ENCODE measurements at places on chromosomes 12 and 14.
A peak's percentile ranks its signal among the peaks of the same experiment; 100 is the strongest.

GRCh38 chr12:115657081-115658013, 620.1 kb downstream of the MED13L start:
- no peak for DNase-seq

GRCh38 chr12:45243963-45244362, 28.1 kb downstream of the ANO6 start:
- DNase-seq, result no peak

DNA sequence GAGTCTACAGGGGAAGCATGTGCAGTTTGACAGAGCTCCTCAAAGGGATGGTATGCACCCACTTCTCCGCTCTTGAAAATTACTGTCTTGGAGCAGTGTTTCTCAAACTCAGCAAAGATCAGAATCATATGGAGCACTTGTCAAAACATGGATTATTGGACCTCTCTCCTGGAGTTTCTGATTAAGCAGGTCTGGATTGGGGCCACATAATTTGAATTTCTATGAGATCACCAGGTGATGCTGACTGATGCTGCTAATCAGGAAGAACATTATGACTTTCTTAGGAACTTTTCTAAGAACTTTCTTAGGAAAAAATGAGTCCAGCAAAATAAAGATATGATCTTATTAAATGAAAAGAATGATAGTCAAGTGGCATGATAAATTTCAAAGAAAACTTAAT, 144.3 kb downstream of the CPNE8 start:
- DNase-seq, result no peak

DNA sequence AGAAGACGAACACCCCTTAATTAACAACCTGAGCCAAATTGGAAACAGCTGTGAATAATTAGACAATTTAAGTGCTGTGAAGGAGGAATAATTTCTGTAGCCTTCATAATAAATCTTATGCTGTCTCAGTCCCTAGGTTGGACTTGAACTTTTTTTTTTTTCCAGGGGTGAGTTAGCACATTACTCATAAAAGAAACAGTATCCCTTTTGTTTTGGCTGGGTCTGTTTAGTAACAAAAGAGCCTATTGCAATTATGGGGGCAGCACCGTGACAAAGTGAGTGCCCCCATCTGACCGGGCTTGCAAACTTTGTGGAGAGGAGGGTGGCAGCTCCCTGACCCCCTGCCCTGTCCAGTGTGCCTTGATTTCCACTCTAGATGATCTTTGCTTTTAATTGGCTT, 167.4 kb downstream of the DICER1 start:
- DNase-seq, result no peak

DNA sequence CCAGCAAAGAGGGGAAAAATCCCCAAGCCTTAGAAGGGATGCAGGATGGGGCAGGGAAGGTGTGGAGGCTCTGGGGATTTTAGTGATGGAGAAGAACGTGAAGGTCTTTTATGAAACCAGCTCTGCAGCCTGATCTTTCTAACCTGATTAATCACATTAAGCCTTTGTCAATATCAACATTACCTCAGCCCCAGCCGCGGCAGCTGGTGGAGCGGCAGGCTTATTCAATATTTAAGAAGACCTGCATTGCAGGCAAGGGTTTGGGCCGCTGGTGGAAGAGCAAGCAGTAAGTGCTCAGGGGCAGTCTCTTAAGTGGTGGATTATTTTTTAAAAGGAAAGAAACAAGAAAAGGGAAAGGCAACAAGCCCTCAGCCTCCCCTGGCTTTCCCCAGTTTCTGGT, 16.6 kb downstream of the RPH3A start:
- DNase-seq, result no peak

GRCh38 chr14:48943913-48944312, 642.3 kb downstream of the RPS29 start:
- no peak for DNase-seq

DNA sequence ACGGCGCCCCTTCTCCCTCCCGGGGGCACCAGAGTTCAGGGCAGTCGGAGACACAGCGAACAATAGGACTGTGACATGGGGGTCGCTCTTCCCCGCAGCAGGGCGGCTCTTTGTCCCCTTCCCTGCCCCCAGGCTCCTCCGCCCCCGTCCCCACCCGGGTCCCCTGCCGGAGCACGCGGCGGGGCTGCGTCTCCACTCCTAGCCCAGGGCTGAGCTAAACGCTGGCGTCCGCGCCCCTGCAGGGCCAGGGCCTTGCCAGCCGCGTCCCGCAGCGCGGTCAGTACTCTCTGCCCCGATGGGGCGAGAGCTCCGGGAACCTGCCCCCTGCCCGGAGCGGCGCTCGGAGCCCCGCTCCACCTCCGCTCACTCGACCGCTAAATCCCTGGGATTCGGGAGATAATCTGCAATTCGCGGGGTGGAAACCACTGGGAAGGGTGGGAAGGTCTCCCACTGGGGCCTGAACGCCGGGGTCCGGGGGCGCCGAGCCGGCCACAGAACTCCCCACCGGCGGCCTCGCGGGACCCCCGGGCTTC, 825 bp upstream of the CCDC85C start:
- peak; percentile 37 for DNase-seq

- no peak for DNase-seq
These were observed 56.2 kb upstream of the RESF1 start for GRCh38 chr12:31903025-31903424.

DNA sequence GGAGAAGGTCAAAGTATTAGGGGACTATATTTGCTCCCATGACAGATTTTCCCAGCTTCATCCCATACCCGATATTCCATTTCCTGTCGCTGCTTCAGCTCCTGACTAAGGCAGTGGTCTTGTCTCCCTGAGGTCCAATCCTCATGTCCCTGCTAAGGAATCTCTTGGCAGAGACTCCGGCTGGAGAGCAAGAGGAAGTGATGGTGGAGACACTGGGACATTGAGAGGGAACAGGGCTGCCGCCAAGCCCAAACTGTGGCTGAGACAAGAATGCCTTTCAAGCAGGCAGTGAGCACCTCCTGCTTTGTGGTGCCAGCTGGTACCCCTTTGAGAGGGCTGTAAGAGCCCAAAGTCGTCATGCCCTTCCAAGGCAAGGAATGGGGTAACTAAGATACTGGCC, 5.5 kb downstream of the SP7 start:
- no peak for DNase-seq

DNA sequence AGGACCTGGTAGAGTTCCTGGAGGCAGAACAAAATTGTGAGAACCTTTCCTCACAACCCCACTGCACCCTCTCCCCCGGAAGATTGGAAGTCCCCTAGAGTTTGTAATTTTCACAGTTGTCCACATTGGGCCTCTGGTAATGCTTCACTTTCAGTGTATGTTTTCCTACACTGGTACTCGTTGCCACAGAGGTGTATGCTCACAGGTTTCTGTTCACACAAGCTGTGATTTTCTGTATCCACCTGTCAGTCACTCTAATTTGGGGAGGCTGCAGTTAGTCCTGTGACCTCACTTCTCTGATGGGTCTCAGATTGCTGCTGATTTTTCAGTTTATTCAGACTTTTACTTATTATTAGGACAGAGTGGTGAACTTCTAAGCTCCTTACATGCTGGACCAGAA, 66.4 kb upstream of the BMP4 start:
- no peak for DNase-seq

DNA sequence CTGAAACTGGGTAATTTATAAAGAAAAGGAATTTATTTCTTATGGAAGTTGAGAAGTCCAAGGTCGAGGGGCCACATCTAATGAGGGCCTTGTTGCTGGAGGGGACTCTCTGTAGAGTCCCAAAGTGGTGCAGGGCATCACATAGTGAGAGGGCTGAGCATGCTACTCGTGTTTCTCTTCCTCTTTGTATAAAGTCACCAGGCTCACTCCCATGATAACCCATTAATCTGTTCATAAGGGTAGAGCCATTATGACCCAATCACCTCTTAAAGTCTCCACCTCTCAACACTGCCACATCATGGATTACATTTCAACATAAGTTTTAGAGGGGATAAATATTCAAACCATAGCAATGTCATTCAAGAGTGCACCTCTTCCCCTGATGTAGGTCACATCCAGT, 79.1 kb upstream of the ATP2B1 start:
- no peak for DNase-seq

GRCh38 chr12:2343681-2344080, 290.9 kb downstream of the CACNA1C start:
- DNase-seq, result no peak

GRCh38 chr14:29419736-29420135, 507.9 kb downstream of the PRKD1 start:
- no peak for DNase-seq

- no peak for DNase-seq
These were observed 2.6 kb downstream of the TRMT61A start for GRCh38 chr14:103531421-103532215.

DNA sequence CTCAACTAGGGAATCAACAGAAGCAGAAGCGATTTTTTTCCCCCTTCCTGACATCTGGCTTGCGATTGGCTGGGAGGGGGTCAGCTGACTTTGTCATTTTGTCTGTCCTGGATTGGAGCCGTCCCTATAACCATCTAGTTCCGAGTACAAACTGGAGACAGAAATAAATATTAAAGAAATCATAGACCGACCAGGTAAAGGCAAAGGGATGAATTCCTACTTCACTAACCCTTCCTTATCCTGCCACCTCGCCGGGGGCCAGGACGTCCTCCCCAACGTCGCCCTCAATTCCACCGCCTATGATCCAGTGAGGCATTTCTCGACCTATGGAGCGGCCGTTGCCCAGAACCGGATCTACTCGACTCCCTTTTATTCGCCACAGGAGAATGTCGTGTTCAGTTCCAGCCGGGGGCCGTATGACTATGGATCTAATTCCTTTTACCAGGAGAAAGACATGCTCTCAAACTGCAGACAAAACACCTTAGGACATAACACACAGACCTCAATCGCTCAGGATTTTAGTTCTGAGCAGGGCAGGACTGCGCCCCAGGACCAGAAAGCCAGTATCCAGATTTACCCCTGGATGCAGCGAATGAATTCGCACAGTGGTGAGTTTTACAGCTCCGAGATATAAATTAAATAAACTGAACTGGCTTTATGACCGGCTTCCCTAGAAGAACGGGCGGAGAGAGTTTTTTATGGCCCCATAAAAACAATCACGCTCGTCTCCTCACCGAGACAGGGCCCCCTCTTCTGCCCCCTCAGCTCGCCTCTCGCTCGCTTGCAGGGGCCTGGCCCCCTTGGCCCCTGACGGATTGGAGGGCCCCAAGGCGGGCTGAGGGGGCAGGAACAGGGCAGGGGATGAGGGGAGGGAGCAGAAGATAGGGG, at the start of gene HOXC6:
Gene HOXC6 (plus strand): TSS at position 127 of the 888 bp plus-strand sequence. CDS start 82 bp downstream, at position 209.
- peak; percentile 74 for DNase-seq

GRCh38 chr12:123113026-123113425, 37.9 kb downstream of the PITPNM2 start:
- DNase-seq, result no peak

DNA sequence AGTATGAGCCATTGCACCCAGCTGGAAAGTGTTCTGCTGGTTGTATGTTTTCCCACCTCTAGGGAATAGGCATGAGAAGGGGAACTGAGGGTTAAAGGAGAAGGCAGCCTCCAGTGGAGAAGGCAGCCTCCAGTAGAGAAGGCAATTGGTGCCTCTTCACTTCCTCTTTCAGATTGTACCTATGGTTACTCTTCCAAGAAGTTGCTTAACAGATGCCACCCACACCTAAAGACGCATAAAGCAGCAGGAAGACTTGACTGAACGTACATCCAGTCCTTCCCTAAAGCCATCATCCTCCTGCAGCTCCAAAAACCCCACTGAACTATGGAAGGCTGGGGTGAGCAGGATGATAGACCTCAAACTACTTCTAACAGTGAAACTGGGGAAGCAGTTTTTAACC, 13.1 kb downstream of the DPF3 start:
- DNase-seq, result no peak

DNA sequence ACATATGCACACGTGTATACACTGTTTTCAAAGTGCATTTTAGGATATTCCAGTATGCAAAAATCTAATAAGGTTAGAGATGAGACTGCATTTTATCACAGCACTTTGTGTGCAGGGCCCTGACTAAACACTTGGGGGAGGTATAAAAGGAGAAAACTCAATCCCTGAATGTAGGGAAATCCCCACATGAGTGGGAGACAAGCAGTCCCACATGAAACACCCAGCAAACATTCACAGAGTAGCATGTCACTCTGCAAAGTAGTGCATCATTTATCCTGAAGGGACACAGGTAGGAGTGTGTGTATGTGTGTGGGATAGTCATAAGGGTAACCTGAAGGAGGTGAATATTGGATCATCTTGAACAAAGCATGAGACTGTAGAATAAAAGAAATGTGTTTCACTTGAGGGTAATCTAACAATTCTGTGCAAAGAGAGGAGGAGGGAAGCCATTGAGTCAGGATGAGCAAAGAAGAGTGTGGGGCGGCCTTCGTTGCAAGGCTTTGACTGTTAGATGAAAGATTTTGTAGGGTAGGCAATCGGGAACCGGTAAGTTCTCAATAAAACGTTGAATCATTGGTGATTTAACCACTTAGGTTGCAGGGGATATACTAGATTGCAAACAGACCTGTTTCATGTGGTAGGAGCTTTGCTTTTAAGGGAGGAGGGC, 2.9 kb downstream of the PRPF40B start:
- no peak for DNase-seq

GRCh38 chr14:51462182-51462581, 189.5 kb upstream of the FRMD6 start:
- DNase-seq, result no peak

- peak; percentile 8 for DNase-seq
These were observed 697 bp downstream of the ATP6V0A2 start for GRCh38 chr12:123712780-123713319.

- peak; percentile 19 for DNase-seq
These were observed 127.9 kb downstream of the TMTC1 start for GRCh38 chr12:29655861-29656260.

DNA sequence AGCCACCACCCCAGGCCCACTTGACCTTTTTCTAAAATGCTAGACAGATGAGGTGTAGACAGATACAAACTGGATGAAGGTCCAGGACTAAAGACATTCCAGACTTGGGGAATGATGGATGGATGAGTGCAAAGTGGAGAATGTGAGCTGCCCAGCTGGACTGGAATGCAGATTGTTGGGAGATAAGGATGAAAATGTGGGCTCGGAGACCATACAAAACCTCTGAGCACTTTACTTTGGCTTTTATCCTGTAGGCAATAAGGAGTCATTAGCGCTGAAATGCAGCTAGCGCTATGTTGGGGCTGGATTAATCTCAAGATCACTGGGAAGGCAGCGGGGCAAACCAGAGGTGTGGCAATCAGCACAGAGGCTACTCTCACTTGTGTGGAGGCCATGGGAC, 64.7 kb upstream of the GNPNAT1 start:
- DNase-seq, result no peak

DNA sequence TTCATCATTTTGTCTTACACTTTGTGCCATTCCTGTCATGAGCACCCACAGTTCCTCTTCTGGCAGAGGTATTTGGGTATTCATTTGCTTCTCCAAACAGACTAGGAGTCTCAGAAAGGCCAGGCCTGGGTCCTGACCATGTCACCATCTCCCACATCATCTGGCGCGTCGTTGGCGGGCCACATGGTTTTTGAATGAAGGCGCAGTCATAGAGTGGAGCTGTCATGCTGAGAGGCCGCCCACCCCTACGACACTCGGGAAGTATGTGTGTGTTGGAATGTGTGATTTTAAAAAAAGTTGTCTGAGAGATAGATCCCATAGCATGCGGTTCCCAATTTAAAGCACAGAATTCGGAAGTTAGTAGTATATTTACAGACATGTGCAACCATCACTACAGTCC, 15.6 kb upstream of the TTC7B start:
- DNase-seq, result no peak
